A172 (cell line): ENCODE measurements at places on chromosomes 4 and X.

GRCh38 chrX:29798469-29798868 is 416.9 kb upstream of the MAGEB2 start:
- DNase-seq, result no peak

GRCh38 chr4:91325495-91325894 is 978.3 kb upstream of the GRID2 start:
- DNase-seq, result peak; percentile 54

GRCh38 chr4:48706736-48707135 is 73.3 kb downstream of the FRYL start:
- DNase-seq, result no peak

DNA sequence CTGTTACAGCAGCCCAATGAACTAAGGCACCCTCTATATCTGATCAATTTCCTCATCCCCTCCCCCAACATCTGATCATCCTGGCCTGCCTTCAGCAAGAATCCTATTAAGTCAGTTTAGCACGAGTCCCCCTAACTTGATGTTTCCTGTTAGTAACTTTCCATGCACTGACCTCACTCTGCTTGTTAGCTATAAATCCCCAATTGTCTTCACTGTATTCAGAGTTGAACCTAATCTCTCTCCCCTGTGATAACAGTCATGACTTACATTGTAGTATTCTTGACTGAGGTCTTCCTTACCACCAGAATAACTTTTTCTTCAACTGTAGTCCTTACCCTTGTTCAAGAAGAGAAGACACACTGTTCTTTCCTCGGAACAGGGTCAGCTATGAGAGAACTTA is 8.5 kb downstream of the ANXA5 start:
- DNase-seq, result no peak

DNA sequence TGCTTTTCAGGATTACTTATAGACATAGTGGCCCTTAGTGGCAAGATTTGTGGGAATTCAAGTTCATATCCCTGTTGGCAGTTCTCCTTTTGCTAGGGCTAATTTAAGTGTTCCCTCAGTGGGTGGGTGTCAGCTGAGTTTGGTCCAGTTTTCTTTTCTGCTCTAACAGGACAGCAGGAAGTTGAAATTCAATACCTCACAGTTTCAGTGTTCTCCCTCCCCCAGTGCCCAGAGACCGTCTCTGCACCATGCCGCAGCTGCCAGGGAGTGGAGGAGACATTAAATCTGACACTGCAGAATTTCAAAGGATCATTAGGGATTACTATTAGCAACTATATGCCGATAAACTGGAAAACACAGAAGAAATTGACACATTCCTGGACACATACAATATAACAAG is 50.7 kb downstream of the UBE2NL start:
- DNase-seq, result no peak

GRCh38 chr4:8329560-8329858 is 60.0 kb downstream of the HTRA3 start:
- no peak for DNase-seq

DNA sequence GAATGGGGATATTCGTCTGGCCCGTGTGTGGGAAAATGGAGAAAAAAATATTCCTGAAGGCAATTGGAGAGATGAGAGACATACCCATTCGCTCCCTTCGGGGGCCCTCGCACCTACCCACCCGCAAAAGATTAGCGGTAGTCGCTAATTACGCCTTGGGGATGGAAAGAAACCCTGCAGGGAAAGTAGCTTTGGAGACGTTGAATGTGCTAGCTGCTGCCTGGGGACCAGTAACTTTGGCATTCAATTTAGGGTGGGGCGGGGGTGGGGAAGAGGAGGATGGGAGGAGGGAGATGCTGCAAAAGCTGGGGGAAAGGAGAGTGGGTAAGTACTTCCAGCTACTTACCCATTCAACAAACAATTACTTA is 407 bp upstream of the ZC4H2 start:
- no peak for DNase-seq

- no peak for DNase-seq
Observed at GRCh38 chrX:84363051-84363450, 139.2 kb downstream of the HDX start.

GRCh38 chr4:170008371-170008770 is 17.8 kb downstream of the MFAP3L start:
- no peak for DNase-seq

- peak; percentile 97 for DNase-seq
Observed at GRCh38 chr4:148007314-148007760, 275.4 kb downstream of the ARHGAP10 start.

DNA sequence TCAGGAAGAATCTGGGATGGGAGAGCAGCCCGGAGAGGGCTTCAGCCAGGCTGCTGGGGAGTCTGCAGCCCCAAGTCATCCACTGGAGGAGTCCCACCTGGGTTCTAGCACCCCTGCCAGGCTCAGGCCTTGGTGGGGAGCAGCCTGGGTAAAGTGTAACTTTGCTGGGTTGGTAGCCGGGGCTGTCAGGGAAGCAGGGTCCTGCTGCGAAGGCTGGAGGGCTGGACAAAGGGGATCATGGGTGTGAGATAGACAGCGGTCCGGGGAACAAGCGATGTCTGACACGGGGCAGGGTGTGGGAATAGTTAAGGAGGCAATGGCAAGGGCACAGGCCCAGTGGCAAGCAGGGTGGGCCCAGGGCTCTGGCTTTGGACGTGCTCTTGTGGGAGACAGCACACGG is 37.6 kb downstream of the PDHA1 start:
- no peak for DNase-seq

DNA sequence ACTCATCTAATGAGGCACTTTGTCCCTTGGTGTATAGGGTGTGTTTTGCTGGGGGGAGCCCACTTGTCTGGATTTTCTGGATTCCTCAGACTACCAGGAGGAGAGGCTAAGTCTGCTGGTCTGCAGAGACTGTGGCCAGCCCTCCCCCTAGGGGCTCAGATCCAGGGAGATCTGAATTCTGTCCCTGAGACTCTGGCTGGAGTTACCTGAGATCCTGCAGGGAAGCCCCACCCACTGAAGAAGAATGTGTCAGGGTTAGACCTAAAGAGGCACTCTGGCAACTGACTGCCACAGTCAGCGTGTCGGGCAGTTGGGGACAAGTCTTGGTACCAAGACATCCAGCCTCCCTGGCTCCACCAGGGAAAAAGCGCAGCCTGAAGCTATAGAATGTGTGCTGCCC is 138.9 kb downstream of the DCAF12L2 start:
- no peak for DNase-seq

DNA sequence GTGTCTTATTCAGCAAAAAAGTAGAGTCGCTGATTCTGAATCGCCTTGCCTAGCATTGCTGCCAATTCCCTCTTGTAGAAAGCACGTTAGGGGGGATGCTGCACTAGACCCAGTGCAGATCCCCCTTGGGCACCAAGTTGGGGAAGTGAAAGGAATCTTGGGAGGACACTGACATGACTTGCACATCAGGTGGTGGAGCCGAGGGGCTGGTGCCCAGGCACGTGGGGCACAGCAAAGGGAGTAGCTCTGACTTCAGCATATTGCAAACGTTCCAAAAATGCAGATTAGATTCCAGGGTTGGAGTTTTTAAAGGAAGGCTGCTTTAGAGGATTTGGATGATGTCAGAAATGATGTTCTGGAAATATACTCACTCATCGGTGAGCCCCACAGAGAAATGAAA is 47.4 kb upstream of the GPM6B start:
- no peak for DNase-seq

DNA sequence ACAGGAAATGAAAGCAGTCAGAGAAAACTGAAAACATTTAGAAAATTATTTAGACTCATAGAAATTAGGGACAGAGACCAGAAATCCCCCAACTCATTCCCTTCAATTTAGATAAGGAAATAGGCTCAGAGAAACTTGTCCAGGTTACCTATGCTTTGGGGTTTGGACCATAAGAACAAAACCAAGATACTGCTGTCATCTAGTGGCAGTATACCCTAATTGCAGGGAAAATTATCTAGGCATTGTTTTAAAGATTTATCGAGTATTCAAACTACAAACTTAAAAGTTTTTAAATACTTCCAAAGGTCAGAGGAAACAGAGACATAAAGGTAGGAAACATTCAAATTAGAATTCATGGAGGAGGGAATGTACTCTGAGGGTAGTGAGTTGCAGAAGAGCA is 67.0 kb upstream of the KLHL13 start:
- DNase-seq, result no peak

- DNase-seq, result no peak
Observed at GRCh38 chr4:182521011-182521410, 277.8 kb downstream of the TENM3 start.

GRCh38 chr4:5776510-5776909 is 65.5 kb downstream of the EVC start:
- no peak for DNase-seq

DNA sequence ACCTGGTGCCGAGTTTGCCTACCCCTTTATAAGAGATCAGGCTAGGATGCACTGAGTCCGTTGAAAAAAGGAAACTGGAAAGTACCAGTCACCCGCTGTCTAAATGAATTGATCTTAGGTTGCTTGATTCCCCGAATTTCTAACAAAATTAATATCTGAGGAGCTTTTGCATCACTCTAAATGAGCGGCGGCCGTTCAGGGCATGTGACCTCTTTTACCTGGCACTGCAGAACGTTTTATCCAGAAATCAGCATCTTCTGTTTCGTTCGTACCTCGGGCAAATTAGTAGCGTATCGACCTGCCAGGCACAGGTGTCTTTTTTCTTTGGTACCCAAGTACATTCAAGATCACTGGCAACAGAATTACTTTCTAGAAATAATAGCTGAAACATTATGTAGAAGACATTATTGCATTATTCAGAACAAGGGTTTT is 876 bp downstream of the KLHL2 start:
- no peak for DNase-seq

DNA sequence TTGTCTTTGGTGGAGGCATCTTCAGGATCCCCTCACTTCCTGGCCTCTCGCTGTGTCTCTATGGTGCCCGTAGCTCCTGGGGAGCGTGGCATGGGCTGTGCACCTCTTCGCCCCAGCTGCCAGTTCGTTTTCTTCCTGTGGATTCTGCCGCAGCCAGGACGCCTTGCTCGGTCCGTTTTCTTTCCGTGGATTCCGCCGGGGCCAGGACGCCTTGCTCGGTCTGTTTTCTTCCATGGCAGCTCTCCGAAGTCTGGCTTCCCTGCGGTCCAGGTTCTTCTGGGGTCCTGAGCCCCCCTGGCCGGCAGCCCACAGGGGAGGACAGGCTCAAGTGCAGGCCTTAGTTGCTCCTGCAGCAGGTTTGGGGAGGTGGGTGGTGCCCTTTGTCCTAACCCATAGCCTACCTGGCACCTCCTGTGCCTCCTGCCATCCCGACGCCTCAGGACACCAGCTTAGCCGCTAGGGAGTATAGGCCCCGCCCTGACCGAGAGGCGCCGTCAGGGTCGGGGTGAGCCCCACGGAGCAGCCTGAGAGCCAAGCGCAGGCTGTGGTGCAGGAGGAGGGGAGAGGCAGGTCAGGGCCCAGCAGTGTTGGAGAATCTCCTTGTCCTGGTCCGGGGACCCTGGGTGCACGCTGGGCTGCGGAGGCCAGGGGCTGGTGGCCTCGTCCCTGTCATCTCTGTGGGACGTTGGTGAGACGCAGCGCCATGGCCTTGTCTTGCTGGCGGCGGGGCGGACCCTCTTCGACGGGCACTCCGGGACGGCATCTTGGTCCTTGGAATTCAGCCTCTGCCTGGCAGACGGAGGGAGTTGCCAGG is 27.1 kb downstream of the UVSSA start:
- DNase-seq, result no peak

GRCh38 chr4:113446019-113446418 is 315.5 kb downstream of the CAMK2D start:
- peak; percentile 91 for DNase-seq

DNA sequence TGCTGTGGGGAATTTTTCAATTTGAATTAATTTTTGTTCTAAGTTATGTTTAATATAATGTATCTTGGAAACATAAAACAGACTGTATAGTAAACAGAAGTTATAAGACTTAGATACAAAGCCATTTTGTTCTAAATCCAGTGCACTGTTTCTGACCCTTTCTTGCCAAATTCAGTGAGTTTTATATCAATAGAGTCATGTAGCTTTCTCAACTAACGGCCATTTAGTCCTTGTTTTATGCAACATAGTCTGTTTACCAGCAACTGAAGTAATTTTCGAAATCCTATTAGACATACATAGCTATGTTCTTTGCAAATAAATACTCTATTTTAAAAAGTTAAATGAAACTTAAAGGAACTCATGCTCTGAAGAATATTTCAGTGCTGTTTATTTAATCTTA is 242.8 kb downstream of the ADGRL3 start:
- no peak for DNase-seq

DNA sequence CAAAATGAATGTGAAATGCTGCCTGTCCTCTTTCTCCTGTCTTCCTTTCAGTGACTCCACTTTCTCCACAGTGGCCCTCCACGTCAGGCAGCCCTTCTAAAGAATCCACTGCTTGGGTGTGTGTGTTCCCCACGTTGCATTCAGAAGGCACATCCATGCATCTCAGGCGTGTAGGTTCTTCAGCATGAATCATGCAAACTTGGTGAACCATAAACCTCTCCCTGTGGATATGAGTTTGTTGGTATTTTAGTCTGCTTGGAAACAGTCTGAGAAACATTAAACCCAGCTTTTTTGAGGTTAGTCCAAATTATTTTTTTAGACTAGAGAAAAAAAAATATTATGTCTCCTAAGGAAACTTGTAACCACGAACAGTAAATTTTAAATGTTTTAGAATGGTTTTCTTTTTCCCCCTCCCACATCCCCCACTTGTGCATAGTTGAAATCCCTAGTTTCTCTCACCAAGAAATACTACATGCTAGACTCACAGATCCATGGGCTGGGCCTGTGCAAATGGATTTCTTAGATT is 251.6 kb downstream of the CBR4 start:
- DNase-seq, result no peak

GRCh38 chrX:154019061-154019621 is 561 bp downstream of the IRAK1 start:
- DNase-seq, result no peak

GRCh38 chr4:164350061-164350460 is 403.9 kb upstream of the SMIM31 start:
- DNase-seq, result no peak

GRCh38 chr4:113955948-113956347 is 23.5 kb downstream of the ARSJ start:
- DNase-seq, result no peak

GRCh38 chr4:127776620-127777019 is 5.5 kb upstream of the HSPA4L start:
- DNase-seq, result peak; percentile 2

GRCh38 chrX:53882331-53882730 is 161.9 kb downstream of the PHF8 start:
- peak; percentile 80 for DNase-seq

GRCh38 chr4:147019091-147019490 is 73.4 kb upstream of the TTC29 start:
- DNase-seq, result peak; percentile 36

DNA sequence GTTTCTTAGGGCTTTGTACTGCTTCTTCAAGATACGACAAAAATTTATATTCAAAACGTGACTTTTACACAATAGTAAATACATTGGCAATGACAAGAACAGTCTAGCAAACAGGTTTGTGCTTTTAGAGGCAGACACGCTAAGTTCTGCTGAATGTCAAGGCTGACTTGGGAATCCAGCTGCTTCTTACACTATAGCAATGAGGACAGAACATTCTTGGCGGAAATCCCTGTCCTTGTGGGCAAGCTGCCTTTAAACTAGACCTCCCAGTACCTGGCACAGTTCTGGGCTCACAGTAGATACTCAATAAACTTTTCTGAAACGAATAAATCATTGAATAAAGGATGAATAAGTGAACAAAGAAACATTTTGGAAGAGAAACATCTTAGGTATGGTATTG is 148.2 kb downstream of the RASL11B start:
- no peak for DNase-seq
